ENCODE measurements at places on chromosomes 5 and 9.

DNA sequence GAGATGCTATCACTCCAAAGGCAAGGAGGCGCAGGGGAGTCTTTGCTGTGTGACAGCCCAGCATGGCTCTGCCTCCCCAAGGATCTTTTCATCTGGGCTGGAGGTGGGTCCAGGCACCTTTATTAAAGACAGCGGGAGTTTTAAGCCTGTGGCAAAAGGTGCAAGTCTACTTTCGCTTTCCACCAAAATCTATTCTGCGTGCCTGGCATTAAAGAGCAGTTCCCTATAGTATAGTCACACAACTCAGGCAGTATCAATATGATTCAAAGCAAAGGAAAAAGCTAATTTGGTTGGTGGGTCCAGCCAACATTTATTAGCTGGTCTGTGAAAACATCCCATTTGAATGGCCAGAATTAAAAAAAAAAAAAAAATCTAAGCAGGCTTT, 398.7 kb downstream of the EBF1 start:
- DNase-seq, result no peak

DNA sequence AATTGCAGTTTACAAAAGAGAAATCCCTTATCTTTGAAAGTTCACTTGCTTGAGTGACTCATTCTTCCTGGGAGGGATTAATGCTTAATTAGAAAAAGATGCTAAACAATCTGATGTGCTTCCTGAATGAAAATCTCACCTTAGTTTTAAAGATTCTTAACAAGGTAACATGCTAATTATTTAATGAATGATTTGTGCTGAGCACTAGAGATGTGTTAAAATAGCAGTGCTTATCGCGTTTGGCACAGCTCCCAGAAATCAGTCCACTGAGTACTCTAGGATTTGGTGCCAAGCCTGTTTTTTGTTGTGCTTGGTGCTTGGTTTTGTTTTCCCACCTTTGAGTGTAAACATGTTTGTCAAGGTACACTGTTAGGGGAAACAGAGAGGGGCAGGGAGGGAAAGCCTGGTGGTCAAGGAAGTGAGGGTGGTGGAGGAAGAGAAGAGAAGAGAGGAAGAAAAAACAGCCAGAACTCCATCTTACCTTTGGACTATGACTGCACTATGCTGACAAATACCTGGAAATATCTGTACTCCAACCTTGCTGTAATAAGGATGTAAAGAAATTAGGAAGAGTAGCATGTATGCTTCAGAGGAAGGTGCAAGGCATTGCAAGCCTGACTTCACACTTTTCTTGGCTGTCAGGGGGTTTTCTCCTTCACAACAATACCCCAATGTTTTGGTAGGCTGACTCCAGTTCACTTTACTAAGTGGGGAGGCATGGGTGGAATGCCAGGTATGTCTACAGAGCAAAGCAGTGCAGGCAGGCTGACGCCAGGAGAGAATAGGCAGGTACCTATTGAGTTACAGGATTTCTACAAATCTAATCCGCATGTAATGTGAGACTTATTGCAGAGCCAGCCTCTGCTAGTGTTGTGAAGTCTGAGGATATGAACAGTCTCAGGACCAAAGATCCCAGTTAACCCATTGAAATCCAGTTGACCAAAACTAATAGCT, 157.2 kb upstream of the ISL1 start:
- DNase-seq, result no peak

- no peak for DNase-seq
Measured at GRCh38 chr5:120141076-120141475, 323.0 kb upstream of the PRR16 start.

GRCh38 chr9:137544176-137544760, 5.9 kb downstream of the PNPLA7 start:
- DNase-seq, result no peak

DNA sequence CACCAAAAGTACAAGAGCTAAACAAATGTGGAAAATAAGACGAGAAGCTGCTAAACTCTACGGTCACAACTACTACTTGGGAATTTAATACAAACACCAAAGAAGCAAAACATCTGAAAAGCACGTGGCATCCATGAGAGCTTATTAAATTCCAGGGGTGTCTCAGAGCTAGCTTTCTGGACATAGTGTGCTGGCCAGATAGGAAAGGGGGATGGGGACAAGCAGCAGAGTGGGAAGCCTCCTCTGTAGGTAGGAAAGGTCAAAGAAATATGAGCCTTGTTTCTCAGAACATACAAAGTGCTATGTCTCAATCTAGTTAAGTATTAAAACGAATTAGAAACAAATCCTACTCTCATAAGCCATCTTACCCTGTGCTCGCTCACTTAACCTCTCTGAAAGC, 51.3 kb upstream of the GOLPH3 start:
- DNase-seq, result no peak

All from stimulated activated CD4-positive, alpha-beta T cell treated with anti-CD3 and anti-CD28 coated beads, Interleukin-4, amount 100 ng/mL, for 48 hours (primary cell).